NCI-H1092 treated with DMSO at 0.1 percent for 48 hours (cell line): ENCODE measurements at places on chromosomes 5 and 9.

DNA sequence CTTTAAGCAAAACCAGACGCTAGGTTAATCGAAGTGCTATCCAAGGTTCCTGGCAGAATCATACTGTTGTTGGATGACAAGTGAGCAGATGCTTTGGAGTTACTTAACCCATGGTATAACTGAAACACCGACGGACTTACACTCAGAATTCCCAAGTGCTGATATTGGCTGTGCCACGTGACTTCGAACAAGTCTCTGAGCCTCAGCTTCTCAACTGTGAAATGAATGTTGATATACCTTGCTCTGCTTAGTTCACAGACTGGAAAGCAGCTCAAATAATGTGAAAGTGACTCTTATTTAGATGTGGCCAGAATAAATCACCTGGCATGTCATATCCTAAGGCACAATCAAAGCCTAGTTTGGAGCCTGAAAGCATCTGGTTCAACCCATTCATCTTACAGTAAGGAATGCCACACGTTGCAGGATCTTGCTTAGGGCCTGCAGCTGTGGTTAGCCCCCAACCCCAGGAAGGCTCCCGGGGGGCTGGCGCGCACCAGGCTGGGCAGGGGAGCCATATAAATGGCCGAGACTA is 759 bp downstream of the GEMIN5 start:
- no peak for DNase-seq

DNA sequence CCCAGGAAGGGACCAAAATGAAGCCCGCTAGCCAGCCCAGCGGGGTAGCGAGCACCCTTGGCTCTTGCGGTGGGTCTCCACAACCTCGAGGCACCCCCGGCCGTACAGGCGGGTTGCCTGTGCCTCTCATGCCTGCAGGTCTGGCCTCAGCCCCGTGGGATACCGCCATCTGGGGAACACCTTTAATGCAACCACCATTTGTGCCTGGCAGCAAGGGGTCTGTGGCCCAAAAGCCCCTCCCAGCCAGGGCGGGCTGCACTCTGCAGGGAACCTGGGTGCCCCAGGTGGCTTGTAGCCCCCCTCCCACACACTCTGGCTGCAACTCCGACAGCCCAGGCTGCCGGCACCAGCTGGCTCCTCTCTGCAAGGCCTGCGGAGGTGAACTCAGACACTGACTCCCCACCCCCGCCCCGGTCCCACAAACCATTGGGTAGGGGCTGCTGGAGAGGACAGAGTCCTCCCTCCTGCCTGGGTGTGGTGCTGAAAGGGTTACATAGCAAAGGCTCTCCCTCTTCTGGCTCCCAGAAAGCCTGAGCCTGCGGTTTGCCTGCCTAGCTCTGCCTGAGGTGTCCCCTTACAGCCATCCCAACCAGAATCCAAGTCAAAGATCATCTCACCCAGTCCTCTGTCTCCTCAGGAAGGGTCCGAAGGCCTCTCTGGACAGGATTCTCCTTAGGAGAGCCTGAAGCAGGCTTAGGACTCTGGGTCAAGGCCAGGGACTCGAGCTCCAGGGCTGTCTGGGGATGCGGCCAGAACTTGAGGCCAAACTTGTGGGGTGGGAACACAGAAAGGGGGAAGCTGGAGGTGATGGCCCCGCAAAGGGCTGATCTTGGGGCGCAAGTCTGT is 109.4 kb downstream of the PSD2 start:
- no peak for DNase-seq

DNA sequence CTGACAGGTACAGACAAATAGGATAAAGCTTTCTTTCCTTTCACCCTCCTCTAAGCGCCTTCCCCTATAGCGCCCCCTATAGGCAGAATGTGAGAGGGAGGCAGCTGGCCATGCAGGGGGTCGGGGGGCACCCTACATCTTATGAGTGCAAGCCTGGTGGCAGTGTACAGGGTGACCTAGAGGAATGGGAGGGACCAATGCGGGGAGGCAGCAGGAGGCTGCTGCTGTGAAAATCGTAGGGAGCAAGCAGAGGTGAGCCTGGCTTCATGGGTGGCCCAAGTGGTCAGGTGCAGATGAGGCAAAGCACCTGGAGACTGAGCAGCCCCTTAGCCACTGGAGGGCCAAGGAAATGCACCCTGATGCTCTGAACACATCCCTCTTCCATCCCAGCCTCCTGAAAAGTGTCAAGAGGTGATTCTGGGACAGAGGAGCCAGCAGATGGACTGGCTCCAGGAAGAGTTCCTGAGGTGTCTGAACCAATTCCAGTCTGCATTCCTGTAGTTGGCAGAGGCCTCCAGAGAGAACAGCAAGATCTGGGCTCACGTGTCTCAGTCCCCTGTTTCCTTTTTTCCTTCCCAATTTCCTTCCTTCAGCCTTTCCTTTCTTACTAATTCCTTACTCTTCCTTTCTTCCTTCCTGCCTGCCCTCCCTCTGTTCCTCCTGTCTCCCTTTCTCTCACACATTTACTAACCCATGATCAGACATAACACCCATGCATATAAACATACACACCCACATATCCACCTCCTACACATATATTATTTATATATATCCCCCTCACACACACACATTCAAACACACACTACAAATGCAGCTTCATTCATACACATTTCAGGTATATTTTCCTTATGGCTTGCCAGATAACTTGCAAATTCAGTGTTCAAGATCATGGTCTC is 32.8 kb upstream of the GALNT10 start:
- no peak for DNase-seq

GRCh38 chr9:125323615-125324014 is 62.0 kb downstream of the GAPVD1 start:
- no peak for DNase-seq

GRCh38 chr9:136567651-136568287 is 21.9 kb upstream of the NOTCH1 start:
- DNase-seq = no peak

DNA sequence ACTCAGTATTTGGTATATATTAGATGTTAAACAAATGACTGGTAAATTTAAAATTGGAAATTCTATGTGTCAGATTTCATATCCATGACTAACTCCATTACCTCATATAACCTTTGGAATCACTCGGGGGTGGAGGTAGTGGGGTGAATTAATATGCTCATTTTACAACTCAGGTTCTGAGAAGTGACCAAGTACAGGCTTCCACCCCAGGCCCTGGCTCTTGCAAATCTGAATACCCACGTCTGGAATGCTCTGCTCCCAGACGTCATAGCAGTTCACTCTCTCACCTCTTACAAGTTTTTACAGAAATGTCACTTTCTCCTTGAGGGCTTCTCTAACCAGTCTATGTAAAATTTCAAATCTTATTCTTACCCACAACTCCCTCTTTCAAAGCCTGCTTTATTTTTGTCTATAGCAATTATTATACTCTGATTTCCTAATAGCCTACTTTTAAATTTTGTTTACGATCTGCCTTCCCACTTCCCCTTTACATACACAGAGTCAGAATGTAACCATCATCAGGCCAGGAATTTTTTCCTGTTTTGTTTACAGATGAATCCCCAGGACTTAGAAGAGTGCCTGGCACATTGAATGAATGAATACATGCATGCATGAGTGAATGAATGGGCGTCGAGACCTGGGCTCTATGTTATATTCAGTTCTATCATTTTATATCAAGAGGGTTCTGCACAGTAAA is 134.1 kb upstream of the IFNE start:
- DNase-seq = no peak

DNA sequence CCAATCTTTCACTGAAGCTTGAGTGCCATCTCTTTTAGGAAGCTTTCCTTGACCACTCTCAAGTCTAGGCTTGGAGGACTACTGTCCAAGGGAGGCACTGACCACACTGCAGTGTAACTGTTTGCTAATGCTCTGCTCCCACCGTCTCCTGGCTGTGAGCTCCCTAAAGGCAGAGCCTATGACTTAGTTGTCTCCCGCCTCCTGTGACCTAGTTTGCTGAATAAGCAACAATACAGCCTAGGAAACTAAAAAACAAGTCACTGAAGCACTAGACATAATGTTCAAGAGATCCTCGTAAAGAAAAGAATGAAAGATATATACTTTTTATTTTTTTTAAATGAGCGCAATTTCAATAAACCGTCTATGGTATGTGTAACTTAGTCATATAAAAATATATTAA is 31.4 kb downstream of the LIX1 start:
- no peak for DNase-seq

- DNase-seq = no peak
Measured at GRCh38 chr5:177967221-177967887, 28.7 kb downstream of the PROP1 start.
